ENCODE measurements at places on chromosomes 7 and 10.

DNA sequence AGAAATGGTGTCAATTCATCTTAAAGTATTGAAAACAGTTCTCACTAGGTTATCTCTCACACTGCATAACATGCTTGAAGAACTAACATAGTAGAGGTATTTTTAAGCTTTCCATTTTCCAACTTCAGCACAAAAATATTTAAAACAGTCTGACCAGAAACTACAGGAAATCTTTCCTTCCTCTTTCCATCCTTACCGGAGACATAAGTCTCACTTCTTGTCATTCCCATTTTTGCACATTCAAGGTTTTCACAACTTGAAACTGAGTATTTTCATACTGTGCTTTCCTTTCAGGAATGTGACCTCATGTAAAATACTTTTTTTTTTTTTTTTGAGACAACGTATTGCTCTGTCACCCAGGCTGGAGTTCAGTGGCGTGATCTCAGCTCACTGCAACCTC, 45.2 kb downstream of the ARHGAP12 start:
- no peak for DNase-seq

DNA sequence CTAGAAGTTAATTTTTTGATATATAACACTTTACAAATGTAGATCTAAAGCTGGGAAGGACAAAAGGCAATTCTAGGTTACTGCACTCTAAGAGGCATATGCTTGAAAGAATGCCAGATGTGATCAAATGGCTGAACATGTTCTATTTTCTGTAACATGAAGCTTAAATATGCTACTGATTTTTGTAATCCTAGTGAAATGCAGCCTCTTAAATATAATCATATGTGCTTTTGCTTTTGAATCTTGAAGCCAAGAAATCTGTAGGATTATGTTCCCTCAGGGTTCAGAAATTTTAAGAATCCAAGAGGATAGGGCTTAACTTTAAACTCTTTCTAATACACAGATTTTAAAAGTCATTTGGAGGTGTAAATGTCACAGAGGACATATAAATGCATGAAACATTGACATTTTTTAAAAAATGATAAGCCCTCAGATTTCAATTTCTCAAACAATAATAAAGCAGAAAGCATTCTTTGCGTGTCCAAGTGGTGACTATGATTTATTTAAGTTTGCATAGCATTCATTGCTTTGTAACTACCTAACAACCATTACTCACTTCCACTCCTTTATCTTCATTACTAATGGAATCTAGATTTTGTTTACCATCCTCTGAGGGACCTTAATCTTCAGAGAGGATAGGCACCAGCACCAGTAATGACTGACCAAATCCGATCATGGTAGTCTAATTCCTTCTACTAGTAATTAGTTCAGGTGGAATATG, 170.4 kb downstream of the MAGI2 start:
- no peak for DNase-seq

GRCh38 chr10:105807935-105808587, 1167.0 kb downstream of the SORCS3 start:
- no peak for DNase-seq

GRCh38 chr7:114793155-114793845, 128.6 kb upstream of the MDFIC start:
- DNase-seq, result no peak

DNA sequence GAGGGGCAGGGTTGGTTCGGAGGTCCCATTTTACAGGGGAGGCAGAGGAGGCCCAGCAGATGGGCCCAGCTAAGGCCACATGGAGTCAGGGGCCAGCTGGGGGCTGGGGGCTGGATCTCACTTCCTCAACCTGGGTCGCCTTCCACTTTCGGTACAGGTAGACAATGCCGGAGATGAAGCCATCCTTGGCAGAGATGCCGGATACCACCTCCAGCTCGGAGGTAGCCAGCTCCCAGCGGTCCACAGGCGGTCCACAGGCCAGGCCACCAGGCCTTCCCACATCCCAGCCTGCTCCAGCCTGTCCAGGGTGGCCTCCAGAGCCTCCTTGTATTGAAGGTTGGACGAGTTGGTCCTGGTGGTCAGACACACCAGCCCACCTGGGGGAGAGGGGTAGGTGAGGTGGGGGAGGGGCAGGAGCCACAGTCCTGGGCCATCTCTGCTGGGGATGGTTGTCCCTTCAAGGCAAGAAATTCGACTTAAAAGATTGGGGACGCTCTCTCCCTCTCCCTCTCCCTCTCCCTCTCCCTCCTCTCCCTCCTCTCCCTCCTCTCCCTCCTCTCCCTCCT, 3.9 kb downstream of the CLDN4 start:
- no peak for DNase-seq

- DNase-seq, result no peak
These were observed 9.4 kb upstream of the ANKRD1 start for GRCh38 chr10:90930070-90930837.

GRCh38 chr7:2185715-2186114, 47.0 kb downstream of the MAD1L1 start:
- no peak for DNase-seq

GRCh38 chr7:157274991-157275427, 61.8 kb upstream of the DNAJB6 start:
- DNase-seq, result no peak

DNA sequence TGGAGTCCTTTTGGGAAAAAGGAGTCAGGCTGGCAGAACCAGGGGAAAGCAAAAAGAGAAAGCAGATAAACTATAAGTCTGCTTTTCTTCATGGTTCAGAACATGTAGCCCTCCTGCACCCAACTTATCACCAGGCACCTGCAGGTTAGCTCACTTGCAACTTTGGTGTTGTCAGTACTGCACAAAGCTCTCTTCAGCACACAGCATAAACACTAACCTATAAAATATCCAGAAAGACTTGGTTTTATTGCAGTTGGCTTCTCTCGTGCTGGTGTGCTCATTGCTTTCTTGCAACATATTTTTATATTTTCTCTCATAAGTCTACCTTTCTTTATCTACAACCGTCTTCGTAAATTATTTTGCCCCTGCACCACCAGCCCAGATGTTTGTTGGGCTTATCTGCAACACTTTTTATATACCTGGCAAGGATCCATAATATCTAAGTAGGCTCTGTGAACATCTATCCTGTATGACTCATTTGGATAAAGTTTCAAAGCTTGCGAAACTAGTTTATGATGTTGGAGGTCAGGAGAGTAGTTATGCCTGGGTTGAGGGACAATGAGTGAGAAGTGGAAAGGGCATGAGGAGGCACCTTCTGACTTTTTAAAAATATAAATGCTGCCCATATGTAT, 164.6 kb downstream of the ANKRD30A start:
- no peak for DNase-seq

- DNase-seq, result no peak
These were observed 14.5 kb upstream of the PIP start for GRCh38 chr7:143117395-143117794.

- DNase-seq, result no peak
These were observed 49.8 kb downstream of the RASGEF1A start for GRCh38 chr10:43216931-43217562.

- DNase-seq, result no peak
These were observed 39.2 kb upstream of the DNAJC1 start for GRCh38 chr10:22042557-22043326.

DNA sequence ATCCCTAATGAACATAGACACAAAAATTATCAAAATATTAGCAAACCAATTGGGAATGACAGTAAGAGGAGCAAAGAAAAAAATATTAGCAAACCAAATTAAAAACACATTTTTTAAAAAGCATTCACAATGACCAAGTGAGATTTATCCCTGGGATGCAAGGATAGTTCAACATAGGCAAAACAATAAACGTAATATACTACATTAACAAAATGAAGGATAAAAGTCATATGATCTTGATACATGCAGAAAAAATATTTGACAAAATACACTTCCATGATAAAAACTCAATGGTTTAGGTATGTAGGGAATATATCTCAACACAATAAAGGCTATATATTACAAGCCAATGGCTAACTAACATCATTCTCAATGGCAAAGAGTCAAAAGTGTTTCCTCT, 83.3 kb downstream of the CRPPA start:
- no peak for DNase-seq

DNA sequence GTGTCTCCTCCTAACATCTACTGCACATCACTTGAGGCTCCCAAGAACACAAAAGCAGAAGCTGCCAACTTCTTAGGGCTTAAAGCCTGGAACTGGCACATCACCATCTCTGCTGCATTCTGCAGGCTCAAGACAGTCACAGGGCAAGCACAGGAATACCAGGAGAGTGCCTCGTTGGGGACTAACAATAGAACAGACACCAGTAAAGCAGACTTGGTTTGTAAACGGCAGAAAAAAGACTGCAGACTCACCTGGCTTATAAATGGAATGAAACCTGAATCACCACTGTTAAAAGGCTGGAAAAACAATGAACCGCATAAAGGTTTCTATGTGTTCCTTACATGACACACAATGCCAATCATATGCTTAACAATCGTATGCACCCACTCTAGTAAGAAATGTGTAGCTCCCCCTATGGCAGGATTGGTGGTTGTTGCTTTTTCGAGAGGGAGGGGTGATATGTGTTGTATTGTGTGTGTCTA, 12.8 kb downstream of the RHEB start:
- DNase-seq, result no peak

- DNase-seq, result no peak
These were observed 68.6 kb downstream of the ZMIZ1 start for GRCh38 chr10:79137300-79137756.

- no peak for DNase-seq
These were observed 635 bp downstream of the ZNF32 start for GRCh38 chr10:43648095-43648397.

DNA sequence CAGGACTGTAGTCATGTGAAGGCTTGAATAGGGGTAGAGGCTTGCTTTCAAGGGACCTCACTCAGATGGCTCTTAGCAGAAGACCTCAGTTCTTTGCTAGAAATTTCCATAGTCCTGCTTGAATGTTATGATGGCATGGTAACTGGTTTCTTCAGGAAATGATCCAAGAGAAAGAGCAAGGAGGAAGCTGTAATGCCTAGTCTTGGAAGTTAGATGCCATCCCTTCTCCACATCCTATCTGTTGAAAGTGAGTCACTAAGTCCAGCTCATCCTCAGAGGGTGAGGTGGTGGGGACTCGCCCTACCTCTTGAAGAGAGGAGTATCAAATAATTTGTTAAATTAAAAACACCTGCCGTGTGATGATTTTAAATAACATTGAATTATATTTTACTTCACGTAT, 4.6 kb downstream of the MGAM start:
- no peak for DNase-seq

GRCh38 chr7:2134740-2135139, 98.0 kb downstream of the MAD1L1 start:
- DNase-seq, result no peak

- DNase-seq, result no peak
These were observed 300.4 kb upstream of the NFE2L3 start for GRCh38 chr7:25851332-25852210.

DNA sequence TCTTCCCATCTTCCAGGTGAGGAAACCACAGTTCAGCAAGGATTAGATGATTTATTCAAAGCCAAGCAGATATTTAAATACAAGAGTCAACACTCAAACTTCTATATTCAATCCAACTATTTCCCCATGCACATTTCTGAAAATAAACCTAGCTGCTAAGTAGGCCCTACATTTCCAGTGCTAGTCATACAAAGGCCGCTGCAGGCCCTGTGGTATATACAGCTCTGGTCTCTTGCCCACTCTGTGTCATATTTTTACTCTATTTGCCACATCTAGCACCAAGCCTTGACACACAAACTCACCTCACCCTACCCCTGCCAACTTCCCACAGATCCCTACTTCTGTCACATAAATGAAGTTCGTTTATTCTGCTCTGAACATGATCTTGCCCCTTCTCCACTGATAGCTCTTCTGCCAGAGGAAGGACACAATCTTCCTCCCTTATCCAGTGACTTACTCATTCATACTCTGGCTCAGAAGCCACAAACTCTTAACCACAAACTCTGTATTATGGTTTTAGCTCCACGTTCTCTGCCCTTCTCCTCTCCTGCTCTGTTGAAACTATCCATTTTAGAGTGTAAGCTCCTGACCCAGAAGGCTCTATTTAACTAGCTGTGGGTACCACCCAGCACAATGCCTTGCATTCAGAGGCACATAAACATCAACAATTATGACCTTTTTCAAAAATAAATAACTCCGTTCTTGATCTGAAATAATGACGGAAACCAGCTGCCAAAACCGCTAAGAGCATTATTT, 180.7 kb downstream of the CPEB3 start:
- DNase-seq, result no peak

DNA sequence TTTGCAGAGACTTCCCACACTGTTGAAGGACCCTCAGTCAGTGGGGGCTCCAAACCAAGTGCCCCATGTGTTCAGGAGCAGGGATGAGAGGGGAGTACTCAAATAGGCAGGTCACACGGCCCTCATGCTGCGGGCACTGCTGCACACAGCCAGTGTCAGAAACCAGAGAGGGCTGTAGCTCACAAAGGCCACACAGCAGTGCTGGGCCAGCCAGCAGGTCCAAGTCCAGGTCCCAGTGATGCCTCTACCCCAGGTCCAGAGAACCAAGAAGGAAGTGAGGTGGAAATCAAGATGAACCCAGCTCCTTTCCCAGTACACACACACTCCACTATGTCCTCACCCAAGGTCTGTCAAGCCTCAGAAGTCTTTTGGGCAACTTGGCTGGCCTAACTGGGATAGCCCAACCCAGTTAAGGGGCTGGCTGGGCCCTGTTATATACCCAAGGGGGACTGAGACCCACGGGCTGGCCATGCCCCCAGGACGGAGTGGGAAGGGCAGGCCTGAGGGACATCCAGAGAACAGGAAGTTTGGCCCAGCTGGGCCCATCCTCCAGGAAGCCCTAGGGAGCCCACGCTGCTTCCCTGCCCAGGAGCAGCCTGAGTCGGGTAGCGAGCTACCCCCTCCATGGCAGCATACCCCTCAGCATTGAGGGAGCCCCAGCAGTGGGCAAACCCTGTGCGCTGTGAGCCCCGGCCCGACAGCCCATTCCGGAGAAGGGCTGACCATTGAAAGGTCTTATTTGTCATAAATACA, 24.3 kb downstream of the GRID1 start:
- no peak for DNase-seq

- DNase-seq, result no peak
These were observed 2.6 kb downstream of the GJD4 start for GRCh38 chr10:35607475-35608327.

DNA sequence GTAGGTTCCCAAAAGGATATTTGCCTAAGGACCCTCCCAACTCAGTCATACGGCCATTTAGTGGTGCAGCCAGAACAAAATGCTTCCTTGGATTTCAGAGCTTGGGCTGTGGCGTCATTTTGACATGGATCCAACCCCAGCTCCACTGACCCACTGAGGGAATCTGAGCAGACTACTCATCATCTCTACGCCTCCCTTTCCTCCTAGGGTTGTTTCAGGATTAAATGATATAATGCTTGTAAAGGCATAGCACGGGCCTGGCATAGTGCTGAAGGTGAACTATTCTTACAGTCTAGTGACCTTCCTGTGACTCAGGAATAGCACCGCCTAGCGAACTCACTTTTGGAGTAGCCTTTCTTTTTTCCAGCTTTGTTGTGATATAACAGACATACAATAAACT, 70.3 kb upstream of the LOXL4 start:
- DNase-seq, result no peak

DNA sequence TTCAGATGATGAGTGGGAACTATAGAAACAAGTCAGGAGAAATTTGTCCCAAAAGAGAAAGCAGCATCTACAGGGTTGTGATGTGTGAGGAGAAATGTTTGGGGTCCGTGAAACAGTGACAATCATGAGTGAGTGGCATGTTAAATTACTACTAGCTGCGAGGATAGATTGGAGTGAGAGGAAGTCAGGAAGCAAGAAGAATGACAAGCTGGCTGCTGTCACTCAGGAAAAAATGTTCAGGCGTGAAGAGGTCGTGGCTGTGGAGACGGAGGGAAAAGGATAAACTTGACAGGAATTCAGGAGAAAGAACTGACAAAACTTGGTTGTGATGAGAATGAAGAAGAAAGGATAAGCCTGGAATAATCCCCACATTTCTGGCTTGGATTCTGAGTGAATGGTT, 5.1 kb upstream of the ITPRID1 start:
- no peak for DNase-seq
